ENCODE measurements at places on chromosomes 12 and 14. TPM values are rescaled to one million over a fixed set of nuclear protein-coding genes. Genes with fewer than 3 reads are reported as not detected.
A peak's percentile ranks its signal among the peaks of the same experiment; 100 is the strongest.

HOXC5 gene
- not detected for total RNA-seq

- peak; percentile 69 for DNase-seq
Observed at GRCh38 chr12:24770821-24771220, 178.1 kb downstream of the BCAT1 start.

- no peak for DNase-seq
Observed at GRCh38 chr12:128621304-128621703, 202.5 kb downstream of the SLC15A4 start.

DNA sequence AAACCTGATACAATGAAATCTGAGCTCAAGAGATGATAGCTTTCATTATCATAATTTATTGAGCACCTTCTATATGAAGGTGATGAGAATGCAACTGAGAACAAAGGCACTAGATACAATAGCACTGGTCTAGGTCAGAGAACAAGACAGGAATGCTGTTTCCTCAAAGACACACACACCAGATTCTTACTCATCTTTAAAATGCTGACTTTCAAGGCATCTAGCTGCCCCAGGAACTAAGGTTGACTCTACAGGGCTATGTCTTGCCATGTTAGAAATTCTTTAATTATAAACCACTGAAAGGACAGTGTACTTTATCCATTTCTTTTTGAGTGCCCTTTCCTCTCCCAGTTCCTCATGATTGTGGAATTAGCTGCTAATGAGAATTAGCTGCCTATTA lies 195.4 kb upstream of the RMST start:
- DNase-seq = no peak

DNA sequence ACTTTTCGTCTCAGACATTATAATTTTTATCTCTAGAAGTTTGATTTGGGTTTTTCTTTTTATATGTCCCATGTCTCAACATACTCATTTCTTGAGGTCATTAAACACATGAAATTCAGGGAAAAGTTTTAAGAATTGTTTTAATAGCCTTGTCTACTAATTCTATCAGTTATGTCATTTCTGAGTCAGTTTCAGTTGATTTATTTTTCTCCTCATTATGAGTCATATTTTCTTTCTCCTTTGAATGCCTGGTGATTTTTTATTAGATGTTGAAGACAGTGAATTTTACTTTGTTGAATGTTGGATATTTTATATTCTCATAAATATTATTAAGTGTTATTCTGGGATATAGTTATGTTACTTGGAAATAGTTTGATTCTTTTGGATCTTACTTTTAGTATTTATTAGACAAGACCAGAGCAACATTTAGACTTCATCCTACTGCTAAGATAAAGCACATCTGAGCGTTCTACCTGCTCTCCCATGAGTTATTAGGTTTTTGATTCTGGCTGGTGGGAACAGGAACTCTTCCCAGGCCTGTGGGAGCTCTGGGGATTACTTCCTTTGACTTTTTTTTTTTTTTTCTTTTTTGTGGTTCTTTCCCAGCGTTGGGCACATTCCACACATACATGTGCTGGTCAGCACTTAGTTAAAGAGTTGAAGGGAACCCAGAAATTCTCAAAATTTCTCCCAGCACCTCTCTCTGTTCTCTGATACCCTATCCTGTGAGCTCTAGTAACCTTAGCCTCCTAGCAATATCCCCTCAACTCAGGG lies 1157.7 kb downstream of the BCL11B start:
- no peak for DNase-seq

IKBIP gene
- total RNA-seq = 38.5 TPM

RPL10L gene
- total RNA-seq = not detected

DNA sequence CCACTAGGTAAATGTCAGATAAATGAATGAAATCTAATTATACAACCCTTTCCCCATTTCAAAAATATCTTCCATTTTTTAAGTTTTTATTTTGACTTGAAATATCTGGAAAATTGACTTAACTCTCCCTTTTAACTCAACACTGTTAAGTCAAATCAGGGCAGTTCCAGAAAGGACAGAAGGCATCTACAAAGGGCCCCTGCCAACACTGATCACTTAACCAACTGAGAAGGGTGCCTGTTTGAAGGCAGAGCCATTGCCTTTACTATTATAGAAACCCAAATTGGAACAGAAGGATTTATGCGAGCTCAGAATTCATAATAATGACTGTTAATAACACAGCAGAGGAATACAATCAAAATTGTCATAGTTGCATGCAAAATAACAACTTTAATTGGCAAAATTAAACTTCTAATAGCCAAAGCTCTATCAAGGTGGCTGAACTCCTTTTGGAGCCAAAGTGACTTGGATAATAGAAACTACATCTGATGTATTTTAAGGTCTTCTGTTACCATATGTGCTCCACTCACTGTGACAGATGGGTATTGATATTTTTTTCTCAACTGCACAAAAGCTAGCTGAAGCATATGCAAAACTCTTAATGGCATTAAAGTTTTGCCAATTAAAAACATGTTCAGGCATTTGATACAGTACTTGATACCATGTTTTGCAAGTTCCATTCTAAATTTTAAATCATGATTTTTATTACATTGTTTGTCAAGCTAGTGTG lies 383.8 kb downstream of the NOVA1 start:
- DNase-seq = no peak

HSPB8 gene
- total RNA-seq = 21.3 TPM
